ENCODE measurements at places on chromosomes 5 and 9.

GRCh38 chr5:145792840-145793239 is 42.3 kb downstream of the PRELID2 start:
- no peak for DNase-seq

GRCh38 chr9:127067603-127068220 is 54.7 kb downstream of the ANGPTL2 start:
- DNase-seq: no peak

DNA sequence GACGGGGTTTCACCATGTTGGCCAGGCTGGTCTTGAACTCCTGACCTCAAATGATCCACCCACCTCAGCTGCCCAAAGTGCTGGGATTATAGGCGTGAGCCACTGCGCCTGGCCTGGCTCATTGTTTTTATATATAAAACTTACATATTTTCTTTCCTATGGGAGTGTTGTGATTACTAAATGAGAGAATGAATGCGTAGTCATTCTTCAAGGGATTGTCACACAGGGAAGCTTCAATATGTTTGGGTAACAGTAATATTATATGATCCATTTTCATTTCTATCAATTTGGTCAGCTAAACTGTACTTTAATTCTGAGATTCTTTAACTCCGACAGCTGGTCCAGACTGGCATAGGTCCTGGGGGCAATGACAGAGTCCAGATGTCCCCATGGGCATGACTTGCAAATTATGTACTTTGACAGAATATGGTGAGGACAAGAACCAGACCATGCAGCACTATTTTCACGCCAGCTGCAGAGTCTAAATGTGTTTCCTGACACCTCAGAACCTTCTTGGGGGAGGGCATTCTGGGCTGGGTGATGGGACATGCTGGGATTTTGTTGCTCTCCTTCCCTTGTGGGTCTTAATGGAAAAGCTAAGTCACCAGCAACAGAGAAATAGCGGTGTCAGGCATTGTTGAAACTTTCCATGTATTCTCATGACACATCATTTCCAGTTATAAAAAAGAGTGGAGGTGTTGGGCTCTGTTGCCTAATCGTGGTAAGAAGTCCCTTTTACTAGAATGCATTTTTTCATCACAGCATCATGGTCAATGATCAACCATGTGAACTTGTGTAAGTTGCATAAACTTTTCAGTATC is 40.9 kb upstream of the TNC start:
- no peak for DNase-seq

DNA sequence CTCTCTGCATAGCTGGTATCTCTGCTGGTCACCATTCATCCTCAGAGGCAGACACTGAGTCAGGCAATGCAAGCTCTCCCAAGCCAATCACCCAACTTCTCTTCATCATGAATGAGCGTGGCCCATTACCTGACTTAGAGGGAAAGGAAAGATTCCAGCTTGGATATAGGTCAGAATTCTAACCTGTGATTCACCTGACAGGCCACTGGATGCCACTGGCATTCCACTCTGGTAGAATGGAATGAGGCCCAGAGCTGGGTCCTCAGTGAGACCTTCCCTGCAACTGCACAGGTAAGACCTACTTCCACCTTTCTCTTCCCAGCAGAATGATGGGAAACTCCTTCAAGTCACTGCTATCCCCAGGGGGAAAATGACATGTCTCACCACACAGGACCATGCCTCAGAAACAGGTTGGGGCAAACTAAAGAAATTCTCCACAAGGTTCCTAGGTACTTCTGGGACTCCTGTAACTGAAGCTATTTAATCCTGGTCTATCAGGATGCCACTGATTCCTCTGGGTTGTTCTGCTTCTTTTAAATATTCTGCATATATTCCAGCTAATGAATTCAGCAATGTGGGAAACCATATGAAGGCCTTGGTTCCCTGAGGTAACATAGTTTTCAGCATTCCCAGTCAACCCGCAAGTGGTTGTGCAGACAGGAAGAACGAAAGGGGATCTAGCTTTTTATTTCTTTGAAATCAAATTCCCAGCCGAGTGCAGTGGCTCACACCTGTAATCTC is 62.0 kb downstream of the SUSD1 start:
- no peak for DNase-seq

DNA sequence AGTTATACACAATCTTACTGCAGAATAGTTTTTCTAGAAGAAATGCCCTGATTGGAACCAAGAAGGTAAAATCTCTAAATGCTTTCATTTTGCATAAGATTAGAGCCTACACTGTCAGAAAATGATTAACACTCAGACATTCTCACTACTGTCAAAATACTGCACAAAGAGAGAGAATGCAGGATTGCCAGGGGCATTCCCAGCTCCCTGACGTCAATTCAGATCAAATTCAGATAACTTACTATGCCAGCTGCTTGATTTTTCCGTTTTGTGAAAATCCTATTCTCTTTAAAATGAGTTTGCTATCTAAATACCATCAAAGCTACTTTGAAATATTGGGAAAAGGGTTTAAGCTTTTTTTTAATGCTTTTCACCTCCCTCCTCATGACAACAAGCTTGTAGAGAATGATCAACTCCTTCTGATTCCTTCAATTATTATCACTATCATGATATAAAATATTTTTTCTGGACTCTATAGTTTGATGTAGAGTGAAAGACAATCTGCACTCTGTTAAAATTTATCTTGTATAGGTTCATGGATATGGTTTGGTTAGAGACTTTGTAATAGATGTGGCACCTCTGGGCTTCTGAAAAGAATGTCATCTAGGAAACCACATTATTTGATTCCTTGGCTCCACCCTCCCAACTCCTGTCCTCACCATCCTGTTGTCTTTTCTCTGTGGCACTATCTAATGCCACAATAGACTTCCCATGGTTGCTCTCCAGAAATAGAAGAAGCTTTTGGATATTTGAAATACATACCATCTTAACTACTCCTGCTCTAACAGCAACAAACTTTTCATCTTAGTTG is 407.7 kb downstream of the PDE4D start:
- DNase-seq: no peak

DNA sequence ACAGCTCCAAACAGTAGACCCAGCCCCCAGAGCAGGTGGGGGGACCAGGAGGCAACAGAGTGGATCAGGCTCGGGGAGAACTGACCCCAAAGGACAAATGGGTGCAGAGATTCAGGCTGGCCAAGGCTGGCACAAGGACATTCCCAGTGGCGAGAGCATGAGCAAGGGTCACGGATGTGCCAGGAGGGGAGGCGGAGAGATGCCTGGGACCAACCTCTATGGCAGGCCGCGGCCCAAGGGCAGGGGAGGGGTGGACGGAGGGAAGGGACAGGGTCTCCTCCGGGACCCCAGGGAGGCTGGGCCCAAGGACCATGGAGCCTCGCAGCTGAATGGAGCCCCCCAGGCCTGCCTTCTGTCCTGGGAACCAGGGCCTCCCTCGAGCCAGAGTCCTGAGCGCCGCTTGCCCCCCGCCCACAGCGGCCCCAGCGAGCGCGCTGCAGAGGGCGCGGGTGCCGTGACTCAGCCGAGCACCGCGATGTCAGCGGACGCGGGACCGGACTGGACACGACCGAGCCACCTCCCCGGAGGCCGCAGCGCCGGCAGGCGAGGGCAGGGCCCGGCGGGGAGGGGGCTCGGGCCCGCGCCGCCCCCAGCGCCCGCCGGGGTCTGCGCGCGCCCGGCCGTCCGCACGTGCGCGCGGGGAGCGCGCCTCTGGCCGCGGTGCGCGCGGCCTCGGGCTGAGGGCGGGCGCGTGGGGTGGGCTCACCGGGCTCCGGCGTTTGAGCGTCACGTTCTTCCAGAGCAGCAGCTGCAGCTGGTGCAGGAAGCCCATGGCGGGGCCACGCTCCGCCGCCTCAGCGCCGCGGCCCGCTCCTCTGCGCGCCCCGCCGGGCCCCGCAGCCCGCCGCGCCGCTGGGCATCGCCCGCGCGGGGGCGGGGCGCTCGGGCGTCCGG is at the start of gene ABCA2:
ABCA2 (minus strand) TSS at position 869 of the 894 bp plus-strand sequence; CDS start at position 772, 97 bp downstream.
- DNase-seq: no peak
